ENCODE measurements at places on chromosomes 16 and 17. TPM values are rescaled to one million over a fixed set of nuclear protein-coding genes. Genes with fewer than 3 reads are reported as not detected.

Gene CSF3
- total RNA-seq, result not detected

- no peak overlapping the region for H3K4me3 ChIP-seq
- no peak for DNase-seq
- H3K36me3 ChIP-seq, result no peaks in the 10 kb centered on the region
- H3K4me1 ChIP-seq, result no peaks in the 10 kb centered on the region
- H3K27me3 ChIP-seq, result no peaks in the 10 kb centered on the region
- no peak overlapping the region for H3K27ac ChIP-seq
Measured at GRCh38 chr17:9146064-9146463, 124.8 kb downstream of the NTN1 start.

DNA sequence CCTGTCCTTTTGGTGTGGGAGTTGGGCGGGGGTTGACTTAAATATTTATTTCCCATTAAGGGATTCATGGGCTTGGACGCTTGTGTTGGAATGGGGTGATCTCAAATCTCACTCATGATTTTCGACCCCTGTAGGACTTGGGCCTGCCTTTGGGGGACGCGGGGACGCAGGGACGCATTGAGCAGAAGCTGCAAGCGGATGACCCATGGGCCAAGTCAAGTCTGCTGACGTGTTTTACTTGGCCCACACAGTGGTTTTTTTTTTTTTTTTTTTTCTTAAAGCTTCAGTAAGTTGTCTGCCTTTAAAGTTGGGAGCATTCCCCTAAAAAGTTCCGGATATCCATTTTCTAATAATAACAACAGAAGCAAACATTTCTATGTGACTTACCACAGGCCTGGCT, 28.9 kb downstream of the CMIP start:
- H3K4me3 ChIP-seq, result no peak overlapping the region
- H3K27ac ChIP-seq, result no peak overlapping the region
- no peaks in the 10 kb centered on the region for H3K27me3 ChIP-seq
- no peak for DNase-seq
- peaks cover 63% of the 10 kb centered on the region for H3K4me1 ChIP-seq

DNA sequence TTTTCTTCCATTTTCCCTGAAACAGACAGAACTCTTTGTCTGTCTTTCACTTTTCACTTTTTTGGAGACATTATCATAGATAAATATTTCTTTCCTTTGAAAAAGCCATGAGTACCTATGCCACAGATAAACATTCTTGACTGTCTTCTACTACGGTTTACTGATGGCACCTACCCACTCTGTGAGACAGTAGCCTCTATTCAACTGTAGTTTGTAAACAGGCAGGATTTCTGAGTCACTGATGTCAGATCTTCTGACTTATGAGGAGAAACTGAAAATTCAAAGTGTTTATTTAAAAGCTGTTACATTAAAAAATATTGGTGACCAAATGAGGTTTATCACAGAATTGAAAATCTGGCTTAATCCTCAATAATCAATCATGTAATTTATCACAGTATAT, 658.4 kb downstream of the TOX3 start:
- DNase-seq, result no peak
- H3K27me3 ChIP-seq, result no peaks in the 10 kb centered on the region
- no peak overlapping the region for H3K4me3 ChIP-seq

DNA sequence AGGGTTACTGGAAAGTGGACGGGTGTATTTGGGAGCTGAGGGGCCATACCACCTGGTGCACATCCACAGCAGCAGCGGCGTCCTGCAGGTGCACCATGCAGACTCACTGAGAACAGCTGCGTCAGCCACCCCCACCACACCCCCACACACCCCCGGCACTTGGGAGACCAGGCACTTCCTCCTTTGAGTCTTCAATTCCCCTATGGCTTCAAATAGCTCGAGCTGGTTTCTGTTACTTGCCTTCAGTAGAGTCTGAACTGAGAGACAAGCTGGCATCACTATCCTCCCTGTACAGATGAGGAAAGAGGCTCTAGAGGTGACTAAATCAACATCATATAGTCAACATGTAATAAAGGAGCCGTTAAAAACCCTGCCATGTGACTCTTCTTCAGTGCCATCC, 15.4 kb downstream of the CUEDC1 start:
- H3K4me3 ChIP-seq, result no peak overlapping the region
- H3K36me3 ChIP-seq, result no peaks in the 10 kb centered on the region
- DNase-seq, result no peak

Gene PIK3R5
- 32.6 TPM for total RNA-seq

DNA sequence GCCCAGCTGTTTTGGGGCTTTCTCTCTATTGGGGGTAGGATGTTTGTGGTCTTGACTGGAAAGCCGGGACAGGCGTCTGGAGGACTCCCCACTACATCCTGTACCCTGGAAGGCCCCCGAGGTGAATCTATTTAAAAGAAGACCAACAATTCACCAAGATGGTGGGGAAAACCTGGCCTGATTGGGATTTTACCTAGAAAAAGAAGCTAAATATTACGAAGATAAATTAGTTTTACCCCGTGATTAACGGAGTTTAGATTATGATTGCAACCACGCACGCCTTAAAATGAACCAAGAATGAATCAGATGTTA, 779 bp upstream of the CCDC102A start:
- no peaks in the 10 kb centered on the region for H3K27me3 ChIP-seq
- peak overlapping the region; percentile 84 for H3K4me3 ChIP-seq
- H3K27ac ChIP-seq, result peak overlapping the region; percentile 93
- H3K4me1 ChIP-seq, result peaks cover 61% of the 10 kb centered on the region
- DNase-seq, result no peak

DNA sequence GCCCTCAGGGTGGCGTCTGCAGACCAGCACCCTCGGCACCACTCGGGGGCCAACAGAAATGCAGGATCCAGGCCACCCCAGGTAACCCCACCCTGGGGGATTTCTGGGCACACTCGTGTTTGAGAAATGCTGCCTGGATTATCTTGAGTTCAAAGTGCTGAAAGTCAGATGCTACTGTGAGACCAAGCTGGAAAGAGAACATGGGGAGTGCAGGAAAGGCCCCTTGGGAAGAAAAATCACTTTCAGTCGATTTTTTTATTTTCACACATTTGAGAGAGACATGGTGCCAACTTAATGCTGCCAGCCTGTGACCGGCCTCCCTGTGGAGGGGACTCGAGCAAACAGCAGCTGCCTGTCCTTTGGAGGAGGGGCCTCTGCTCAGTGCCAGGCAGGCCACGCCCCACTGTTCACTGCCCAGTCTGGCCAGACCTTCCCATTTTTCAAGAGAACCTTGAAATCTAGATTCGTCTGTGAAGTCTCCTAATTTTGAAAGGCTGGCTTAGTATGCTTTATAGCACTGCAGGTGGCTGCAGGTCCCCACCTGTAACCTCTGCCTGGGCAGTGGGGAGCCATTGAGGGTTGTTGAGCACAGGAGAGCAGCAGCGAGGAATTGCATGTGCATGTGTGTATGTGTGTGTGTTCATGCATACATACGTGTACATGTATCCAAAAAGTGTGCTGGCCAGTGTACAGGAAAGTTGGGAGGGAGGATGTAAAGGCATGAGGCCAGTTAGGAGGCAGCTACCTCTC, 70.7 kb upstream of the PLCG2 start:
- H3K27me3 ChIP-seq, result no peaks in the 10 kb centered on the region
- H3K4me3 ChIP-seq, result no peak overlapping the region
- H3K27ac ChIP-seq, result peak overlapping the region; percentile 17
- peaks cover under 1% of the 10 kb centered on the region for H3K4me1 ChIP-seq
- peaks cover 19% of the 10 kb centered on the region for H3K36me3 ChIP-seq

Measured in activated CD4-positive, alpha-beta T cell treated with anti-CD3 and anti-CD28 coated beads, Interleukin-2, amount 10 ng/mL, durations not matched to agents 24 days and 14 days (primary cell).